ENCODE measurements at places on chromosomes 13 and 19. TPM values are rescaled to one million over a fixed set of nuclear protein-coding genes. Genes with fewer than 3 reads are reported as not detected.

HPN gene
- total RNA-seq = not detected

LHB gene
- not detected for total RNA-seq

DNA sequence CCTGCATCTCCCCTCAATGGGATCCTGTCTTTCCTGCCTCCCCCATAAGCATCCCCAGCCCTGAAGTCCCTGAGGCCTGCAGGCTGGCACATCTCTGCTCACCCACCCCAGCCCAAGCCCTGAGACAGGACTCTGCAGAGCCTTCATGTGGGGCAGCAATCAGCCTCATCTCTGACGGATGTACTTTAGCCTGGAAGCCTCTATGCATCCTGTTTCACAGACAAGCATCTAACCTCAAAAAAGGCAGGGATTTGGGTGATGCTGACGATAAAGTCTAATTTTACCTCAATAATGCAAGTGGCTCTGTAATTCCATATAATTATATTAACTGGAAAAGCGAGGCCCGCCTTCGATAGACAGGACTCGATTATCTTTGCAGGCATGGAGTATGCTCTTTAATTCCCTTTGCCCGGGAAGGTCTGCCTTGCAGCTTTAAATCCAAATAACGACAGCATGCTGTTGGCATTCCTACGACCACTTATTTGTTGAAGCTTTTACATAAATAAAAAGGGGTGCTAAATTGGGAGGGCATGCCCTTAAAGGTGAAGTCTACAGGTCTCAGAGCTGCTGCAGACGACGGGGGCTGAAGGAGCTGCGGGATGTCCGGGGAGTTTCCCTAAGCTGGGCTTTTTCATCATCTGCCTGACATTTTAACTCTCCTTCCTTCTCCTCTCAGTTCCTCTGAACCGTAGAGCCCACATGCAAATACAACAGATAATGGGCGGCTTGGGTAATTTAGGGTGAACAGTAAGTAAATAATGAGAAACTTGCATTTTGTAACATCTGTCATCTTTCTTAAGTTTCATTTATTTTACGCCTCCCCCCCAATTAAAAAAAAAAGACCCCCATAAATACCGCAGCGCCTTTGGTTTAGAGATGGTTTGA is 211.5 kb downstream of the URI1 start:
- DNase-seq = no peak

EHD2 gene
- 67.5 TPM for total RNA-seq

GRCh38 chr19:53131727-53132126 is 983 bp downstream of the ZNF415 start:
- no peak for DNase-seq

GRCh38 chr13:51834581-51835171 is 10.3 kb downstream of the TMEM272 start:
- no peak for DNase-seq

- DNase-seq = no peak
Observed at GRCh38 chr13:30851697-30852096, 54.4 kb upstream of the MEDAG start.

DNA sequence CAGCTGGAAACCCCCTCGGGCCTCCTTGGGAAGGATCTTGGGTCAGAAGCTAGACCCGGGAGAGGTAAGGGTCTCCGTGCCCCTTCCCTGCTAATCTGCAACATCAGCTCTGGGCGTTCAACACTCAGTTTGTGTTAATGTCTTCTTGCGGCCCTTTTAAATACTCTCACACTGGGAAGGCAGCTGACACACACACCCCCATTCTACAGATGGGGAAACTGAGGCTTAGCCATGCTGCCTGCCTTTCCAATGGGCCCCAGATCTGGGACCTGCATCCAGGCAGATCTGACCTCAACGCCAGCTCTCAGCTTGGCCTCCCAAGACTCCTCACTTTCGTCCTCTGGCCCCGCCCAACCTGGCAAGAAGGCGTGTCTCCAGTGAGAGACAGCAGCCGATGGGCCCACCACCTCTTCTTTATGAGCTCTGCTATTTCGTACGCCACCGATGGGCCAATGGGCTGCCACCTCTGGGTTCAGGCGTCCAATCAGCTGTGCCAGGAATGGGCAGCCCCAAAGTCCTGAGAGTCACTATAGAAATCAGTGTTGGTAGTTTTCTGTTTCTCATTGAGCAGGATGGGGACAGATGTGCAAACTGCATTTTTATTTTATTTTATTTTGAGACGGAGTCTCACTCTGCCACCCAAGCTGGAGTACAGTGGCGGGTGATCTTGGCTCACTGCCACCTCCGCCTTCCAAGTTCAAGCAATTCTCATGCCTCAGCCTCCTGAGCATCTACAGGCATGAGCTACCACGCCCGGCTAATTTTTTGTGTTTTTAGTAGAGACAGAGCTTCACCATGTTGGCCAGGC is 43.8 kb downstream of the DNM2 start:
- DNase-seq = no peak

DNA sequence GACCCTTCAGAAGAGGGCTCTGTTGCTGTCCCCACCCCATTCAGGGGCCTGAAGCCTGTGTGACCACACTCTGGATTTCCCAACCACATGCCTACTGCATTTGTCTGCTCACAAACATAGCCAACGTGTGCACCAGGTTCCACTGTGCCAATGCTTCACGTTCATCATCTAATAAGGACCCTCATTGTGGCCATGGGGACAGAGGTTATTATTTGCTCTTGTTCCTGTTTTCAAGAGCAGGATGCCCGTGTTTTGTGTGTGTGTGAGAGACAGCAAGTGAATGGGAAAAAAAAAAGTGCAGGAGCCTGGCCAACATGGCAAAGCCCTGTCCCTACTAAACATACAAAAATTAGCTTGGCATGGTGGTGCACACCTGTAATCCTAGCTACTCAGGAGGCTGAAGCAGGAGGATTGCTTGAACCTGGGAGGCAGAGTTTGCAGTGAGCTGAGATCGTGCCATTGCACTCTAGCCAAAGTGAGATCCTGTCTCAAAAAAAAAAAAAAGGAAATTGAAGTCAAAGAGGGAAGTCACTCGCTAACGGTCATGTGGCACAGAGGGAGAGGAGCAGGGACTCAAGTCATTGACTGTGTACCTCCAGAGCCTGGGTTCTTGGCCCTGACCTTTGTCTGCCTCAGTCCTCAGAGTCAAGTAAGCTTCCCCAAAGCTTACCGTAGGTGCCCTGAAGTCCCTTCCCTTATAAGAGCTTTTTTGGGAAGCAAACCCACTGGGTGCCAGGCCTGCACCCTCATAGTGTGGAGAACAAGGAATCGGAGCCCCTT is 6.9 kb downstream of the B3GNT8 start:
- DNase-seq = no peak

- DNase-seq = no peak
Observed at GRCh38 chr19:3644351-3645066, 17.9 kb upstream of the CACTIN start.

TJP3 gene
- total RNA-seq = 5.0 TPM

- DNase-seq = no peak
Observed at GRCh38 chr13:98105929-98106336, 37.0 kb upstream of the FARP1 start.

HAUS8 gene
- 1.7 TPM for total RNA-seq

GRCh38 chr19:47377801-47378200 is 28.7 kb downstream of the DHX34 start:
- no peak for DNase-seq

DNA sequence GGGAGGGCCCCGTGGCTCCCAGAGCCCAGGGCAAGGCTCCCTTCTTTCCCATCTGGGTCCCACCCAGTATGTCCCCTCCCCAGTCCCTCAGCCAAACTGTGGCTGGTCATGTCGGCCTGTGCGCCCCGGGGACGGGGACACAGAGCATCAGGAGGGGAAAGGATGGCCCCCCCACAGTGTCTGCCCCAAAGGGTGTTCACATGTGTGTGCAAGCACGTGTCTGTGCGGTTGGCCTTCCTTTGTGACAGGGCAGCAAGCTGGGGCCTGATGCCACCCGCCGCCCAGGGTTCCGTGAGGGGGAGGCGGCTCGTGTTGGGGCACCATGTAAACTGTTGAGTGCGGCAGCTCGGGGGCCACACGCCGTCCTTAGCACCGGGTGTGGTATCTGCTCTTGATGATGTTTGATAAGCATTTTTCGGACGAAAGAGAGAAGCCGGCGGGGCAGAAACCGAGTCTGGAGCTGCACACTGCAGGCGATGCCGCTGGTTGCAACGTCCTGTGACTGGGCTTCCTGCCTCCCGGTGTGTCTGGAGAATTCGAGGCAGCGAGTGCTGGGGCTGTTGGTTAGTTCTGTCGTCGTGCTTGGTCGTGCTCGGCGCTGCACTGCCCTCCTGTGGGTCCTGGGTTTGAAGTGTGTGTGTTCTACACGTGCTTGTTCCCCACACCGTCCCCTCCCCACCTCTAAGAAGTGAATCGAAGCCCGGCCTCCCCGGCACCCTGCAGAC is 18.4 kb downstream of the GNA11 start:
- DNase-seq = no peak

GRCh38 chr13:77574096-77574495 is 38.6 kb downstream of the SCEL start:
- no peak for DNase-seq

DNA sequence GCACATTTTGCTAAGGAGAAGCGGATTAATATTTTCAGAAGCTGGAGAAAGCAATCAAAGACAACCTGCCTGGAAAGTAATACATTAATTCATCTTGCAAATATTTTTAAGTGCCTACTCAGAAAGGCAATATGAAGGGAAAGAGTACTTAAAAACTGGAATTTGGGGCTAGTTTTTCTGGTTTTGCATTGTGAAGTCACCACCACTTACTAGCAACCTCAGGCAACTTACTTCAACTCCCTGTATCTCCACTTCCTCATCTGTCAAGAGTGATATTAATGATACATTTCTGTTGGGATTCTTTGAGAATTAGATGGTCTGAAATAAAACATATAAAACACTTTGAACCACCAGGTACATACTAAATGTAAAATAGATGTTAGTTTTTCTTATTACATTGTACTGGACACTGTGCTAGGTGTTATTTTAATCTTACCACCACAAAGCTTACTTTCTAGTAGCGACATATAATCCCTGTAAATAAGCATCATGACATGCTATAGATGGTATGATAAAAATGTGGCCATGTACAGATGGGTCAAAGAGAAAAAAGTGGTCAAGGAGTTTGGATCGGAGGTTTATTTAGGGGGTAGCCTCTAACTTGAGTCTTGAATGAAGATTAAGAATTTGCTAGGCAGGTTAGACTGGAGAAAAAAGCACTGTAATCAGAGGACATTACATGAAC is 101.2 kb downstream of the SPRY2 start:
- peak; percentile 76 for DNase-seq

RGCC gene
- 13.2 TPM for total RNA-seq

GRCh38 chr13:66322936-66323335 is 907.2 kb downstream of the PCDH9 start:
- no peak for DNase-seq

- DNase-seq = no peak
Observed at GRCh38 chr19:2356036-2356646, 3.9 kb upstream of the TMPRSS9 start.

DNA sequence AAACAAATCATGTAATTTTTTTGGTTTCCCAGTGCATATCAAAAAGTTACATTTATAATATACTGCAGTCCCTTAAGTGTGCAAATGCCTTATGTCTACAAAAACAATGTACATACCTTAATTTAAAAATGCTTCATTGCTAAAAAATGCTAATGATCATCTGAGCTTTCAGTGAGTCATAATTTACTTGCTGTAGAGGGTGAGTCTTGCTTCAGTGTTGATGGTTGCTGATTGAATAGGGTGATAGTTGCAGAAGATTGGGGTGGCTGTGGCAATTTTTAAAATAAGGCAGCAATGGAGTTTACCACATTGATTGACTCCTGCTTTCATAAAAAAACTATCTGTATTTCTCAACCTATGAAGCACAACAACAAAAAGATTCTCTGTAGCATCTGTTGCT is 613.9 kb downstream of the TBC1D4 start:
- peak; percentile 83 for DNase-seq

- no peak for DNase-seq
Observed at GRCh38 chr13:32179708-32180107, 135.5 kb downstream of the ZAR1L start.

DNA sequence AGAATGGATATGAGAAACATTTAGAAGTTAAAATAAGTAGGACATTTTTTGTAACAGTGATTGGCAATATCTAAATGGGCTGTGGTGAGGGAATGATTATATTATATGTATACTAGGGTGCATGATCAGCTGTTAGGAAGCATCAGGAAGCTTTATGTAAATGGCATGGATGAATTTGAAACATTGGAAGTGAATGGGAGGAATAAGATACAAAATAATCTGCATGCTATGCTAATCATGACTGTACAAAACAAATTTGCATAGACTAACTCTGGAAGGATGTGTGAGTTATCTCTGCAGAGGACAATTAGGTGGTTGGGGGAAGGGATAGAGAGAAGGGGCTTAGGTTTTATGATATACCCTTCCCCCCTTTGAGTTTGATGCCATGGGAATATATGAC is 156.5 kb downstream of the MTUS2 start:
- DNase-seq = no peak

- no peak for DNase-seq
Observed at GRCh38 chr13:37641391-37641790, 42.8 kb upstream of the POSTN start.

NLRP11 gene
- not detected for total RNA-seq

DNA sequence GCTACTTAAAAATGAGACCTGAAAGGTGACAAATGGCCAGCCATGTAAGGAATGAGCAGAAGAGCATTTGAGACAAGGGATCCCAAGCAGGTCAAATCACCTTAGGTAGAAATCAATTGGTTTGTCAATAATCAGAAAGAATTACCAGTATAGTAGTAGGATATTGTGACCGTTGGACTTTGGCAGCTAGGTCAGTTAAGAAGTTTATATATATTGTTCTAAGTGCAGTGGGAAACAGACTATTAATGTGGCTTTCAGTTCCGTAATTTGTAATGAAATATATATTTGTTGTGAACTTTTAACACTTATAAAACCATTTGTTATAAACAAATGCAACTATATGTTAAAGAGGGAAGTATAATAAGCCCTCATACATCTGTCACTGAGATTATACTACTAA is 807.9 kb upstream of the SPRY2 start:
- no peak for DNase-seq

KBTBD7 gene
- total RNA-seq = 9.5 TPM

GRCh38 chr19:54207983-54208783 is 7.5 kb downstream of the RPS9 start:
- DNase-seq = peak; percentile 43

KL gene
- not detected for total RNA-seq
